ENCODE measurements at places on chromosomes 1 and 21. TPM values are rescaled to one million over a fixed set of nuclear protein-coding genes. Genes with fewer than 3 reads are reported as not detected.

SLC19A2 gene
- total RNA-seq: 7.0 TPM

GBP3 gene
- total RNA-seq: 25.9 TPM

TMEM61 gene
- not detected for total RNA-seq

PEAR1 gene
- total RNA-seq: 74.7 TPM

OSCP1 gene
- total RNA-seq: 9.8 TPM

WDR64 gene
- not detected for total RNA-seq

NBPF6 gene
- not detected for total RNA-seq

LHX8 gene
- total RNA-seq: not detected

CYP4A22 gene
- 0.58 TPM for total RNA-seq

C1QC gene
- total RNA-seq: 126 TPM

ZC3H11A gene
- total RNA-seq: 84.7 TPM

FCRL1 gene
- total RNA-seq: 1.4 TPM

DNA sequence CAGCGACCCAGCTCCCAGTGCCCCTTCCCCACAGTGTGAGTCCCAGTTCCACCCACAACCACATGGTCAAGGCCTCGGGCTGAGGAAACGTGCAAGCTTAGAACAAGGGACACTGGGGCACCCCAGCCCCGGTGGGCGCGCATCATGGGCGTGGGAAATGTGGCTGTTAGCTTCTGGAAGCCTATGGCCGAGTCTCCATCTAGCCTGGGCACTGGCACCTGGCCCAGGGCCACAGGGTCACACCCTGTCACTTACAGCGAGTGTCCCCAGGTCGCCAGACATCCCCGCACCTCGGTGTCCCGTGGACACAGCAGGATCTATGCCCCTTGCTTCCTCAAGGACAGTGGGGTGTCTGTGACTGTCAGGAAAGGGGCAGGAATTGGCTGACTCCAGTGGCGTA, 37.0 kb upstream of the COL6A1 start:
- no peak for DNase-seq

- no peak for DNase-seq
Observed at GRCh38 chr1:246651012-246651695, 73.1 kb upstream of the SCCPDH start.

DNA sequence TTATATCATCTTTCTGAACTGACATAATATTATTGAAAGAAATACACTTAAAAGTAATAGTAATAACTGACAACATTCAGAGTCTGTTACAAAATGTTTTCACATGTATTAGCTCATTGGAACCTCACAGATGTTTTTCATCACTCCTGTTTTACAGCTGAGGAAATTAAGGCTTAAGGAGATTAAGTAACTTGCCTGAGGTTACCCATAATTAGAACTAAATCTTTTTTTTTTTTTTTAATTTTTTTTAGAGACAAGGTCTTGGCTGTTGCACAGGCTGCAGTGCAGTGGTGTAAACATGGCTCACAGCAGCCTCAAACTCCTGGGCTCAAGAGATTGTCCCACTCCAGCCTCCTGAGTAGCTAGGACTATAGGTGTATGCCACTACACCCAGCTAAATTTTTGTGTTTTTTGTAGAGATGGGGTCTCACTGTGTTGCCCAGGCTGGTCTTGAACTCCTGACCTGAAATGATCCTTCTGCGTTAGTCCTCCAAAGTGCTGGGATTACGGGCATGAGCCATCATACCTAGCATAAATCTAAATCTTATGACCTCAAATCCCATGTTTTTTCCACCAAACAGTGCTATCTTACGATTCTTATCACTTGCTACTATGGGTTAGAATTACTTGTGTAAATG, 64.7 kb upstream of the MACF1 start:
- DNase-seq: no peak

GRCh38 chr21:34362670-34363069, 1.1 kb upstream of the KCNE2 start:
- peak; percentile 7 for DNase-seq

GRCh38 chr1:214548988-214549387, 2.4 kb downstream of the PTPN14 start:
- DNase-seq: no peak

GRCh38 chr1:64171797-64172281, 31.6 kb upstream of the UBE2U start:
- no peak for DNase-seq

DNA sequence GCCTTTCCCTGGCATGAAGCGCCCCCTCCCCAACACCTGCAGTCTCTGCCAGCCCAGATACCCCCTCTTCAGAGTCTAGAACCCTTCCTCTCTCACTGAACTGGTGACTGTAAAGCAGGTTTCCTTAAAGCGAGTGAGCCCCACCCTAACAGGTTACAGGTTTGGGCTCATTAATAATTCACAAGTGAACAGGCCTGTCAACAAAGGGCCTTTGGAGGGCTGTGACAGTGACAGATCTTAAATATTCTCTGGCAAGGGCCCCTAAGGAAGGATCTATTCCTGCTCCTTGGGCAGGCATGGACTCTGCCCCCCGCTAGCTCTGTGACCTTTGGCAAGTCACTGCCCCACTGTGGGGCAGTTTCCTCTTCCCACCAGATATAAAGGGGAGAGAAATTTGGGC, 5.6 kb upstream of the TTC39A start:
- DNase-seq: no peak

- DNase-seq: no peak
Observed at GRCh38 chr1:56438901-56439551, 140.3 kb downstream of the PLPP3 start.

GRCh38 chr1:86913399-86913895, 479 bp downstream of the SELENOF start:
- no peak for DNase-seq

GRCh38 chr1:12690156-12690555, 25.8 kb upstream of the AADACL3 start:
- no peak for DNase-seq

DNA sequence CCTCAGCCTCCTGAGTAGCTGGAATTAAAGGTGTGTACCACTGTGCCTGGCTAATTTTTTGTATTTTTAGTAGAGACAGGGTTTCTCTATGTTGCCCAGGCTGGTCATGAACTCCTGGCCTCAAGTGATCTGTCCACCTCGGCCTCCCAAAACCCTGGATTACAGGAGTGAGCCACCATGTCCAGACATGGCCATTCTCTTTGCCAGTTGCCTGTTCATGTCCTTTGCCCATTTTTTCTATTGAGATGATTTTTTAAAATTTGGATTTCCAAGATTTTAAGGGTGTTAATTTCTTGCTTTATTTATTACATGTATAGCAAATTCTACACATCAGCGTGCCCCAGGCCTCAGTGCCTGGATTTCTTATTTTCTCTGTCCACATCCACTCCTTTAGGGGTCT, 2.8 kb downstream of the POLR3GL start:
- DNase-seq: no peak

GRCh38 chr1:44077421-44077820, 41.2 kb upstream of the KLF17 start:
- no peak for DNase-seq

GRCh38 chr21:41953831-41954653, at the start of gene C2CD2:
TSS of gene C2CD2 (minus strand) at chr21:41954018. CDS start at chr21:41953648, 370 bp downstream.
- peak; percentile 83 for DNase-seq

GRCh38 chr1:151513626-151514121, 2.5 kb downstream of the CGN start:
- no peak for DNase-seq

DNA sequence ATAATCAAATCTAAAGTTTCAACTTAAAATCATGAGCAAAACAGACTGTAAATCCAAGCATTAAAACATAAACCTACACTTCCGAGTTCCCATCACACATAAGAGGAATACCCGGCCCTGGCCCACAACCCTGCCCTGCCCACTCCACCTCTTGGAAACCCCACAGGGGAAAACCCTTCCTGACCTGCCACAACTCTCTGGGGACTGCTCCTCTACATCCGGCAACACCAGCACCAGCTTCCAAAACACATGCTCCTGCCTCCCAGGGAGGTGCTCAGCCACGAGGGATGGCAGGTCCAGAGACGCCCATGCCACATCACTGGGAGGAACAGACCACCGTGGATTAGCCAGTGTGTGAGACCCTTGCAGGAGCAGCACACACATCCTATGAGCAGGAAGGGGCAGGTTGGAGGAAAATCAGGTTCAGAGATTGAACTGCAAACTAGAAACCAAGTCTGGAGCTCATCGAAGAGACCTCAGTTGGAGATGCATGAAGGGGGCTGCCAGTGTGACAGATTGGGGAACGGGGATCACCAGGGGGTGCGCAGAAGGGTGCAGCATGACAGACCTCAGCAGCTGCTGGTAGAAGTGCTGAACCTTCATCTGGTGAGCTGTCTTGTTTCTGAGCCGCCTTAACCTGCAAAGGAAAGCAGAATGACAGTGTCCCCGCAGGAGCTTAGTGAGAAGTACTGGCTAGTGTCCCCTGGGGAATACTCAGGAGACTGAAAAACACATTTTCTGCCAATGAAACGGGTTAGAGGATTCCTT, 25.8 kb upstream of the LSS start:
- DNase-seq: no peak

DNA sequence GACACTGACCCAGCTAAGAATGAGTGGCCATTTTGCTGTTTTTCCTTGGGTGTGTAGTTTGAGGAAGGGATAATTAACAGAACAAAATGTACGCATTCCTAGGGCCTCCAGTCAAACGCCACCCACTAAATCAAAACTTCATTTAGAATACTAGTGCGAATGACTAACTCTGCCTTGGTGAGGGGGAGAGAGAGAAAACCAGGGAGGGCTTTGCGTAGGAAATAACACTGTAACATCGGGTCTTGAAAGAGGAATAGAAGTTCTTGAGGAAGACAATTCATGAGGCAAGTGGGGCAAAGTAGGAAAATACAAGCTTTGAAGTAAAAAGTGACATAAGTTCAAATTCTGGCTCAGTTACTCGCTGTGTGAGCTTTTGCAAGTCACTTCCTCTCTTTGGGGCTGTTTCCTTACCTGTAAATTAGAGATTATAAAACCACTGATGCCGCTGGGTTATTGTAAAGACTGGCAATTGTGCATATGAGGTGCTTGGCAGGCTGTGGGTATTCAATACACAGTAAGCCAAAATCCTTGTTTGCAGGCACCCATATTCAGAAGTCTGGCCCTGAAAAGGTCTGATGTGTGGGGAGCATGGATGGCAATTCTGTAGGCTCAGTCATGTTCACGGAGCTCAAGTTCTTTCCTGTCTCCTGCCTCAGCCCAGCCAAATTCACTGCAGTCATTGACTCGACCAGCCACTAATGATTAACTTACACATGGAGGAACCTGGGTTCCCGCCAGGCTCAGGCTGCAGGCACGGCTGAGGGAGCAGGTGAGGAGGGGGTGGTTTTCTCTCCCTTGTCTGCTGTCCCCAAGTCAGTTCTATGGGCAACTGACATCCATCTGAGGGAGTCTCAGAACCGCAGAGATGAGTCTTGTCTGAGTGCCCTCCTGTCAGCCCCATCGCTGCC, 140.3 kb upstream of the CSF3R start:
- no peak for DNase-seq

DNA sequence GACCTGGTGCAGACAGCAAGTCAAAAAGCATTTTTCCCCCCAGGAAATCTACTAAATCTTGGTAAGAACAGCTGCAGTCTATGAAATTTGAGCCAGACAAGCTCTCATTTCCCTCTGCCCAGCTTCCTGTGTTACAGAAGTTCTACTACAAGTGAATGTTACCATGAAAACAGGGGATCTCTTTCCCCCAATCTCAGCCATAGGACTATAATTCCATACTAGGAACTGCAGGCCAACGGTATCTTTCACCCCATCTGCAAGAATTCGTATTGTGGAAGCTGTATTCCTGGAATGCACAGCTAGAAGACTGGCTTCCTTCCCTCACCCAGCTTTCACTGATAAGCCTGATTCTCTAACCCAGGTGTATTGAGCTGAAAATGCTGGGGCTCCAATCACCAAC, 1655.4 kb downstream of the BRINP3 start:
- no peak for DNase-seq

DNA sequence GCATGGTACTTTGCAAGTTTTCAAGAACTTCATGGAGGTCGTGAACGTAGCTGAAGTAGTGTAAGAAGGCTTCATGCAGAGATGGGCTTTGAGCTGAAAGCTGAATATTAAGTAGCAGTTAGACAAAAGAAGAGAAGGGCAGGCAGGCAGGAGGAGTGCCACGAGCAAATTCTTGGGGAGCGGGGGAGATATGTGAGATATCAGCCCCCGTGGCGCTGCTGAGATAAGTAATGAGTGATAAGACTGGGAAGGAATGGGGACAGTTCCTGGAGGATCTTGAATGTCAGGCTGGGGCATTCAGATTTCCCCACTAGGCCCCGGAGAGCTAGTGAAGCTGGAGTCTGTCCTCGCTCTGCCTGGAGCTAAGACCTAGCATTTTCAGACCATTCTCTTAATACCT, 27.9 kb upstream of the KIRREL1 start:
- DNase-seq: no peak

DNA sequence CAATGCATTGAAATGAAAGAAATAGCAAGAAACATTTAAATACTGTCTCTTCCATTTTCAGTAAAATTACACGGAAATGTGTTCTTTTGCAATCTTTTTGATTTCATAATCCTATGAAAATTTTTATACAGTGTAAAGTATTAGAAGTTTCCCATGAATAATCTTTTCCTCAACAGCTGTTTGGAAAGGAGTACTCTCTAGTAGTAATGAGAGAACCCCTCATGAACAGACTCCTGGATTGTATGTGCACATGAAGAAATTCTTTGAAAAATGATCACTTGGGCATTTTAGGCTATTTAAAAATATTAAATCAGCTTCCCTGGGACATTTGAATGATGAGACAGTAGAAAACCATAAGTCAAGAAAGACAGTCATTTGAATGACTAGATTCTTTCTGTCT, 64.4 kb downstream of the LHX9 start:
- no peak for DNase-seq

DNA sequence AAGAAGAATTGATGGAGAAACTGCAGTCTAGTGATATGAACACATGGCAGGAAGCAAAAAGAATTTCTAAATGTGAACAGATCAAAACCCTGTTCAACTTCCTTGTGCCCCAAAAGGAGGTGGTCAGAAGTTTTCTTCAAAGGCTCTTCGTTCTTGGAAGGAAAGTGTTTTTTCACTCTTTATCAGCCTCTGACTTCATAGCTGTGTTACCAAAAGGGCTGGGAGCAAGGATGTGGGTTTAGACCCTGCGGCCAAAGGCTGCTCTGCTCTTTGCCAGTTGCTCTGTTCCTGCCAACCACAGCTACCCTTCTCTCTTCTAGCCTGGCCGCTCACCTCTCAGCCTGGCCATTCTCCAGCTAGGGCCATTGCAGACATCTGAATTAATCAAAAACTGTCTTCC, 53.8 kb downstream of the PTGER3 start:
- DNase-seq: no peak
